CD4-positive, alpha-beta memory T cell (primary cell): ENCODE measurements at places on chromosomes 11 and 22. TPM values are rescaled to one million over a fixed set of nuclear protein-coding genes. Genes with fewer than 3 reads are reported as not detected.
A peak's percentile ranks its signal among the peaks of the same experiment; 100 is the strongest.

Gene NFRKB
- 91.9 TPM for total RNA-seq

Gene CCDC15
- total RNA-seq, result 2.6 TPM

Gene SLC25A18
- not detected for total RNA-seq

Gene OR2D2
- total RNA-seq, result not detected

Gene NCF4
- total RNA-seq, result 17.5 TPM

Gene FUT4
- 7.4 TPM for total RNA-seq

Gene DTX4
- total RNA-seq, result 2.9 TPM

Gene XKR3
- not detected for total RNA-seq

Gene TMEM41B
- total RNA-seq, result 53.3 TPM

Gene KDM4E
- not detected for total RNA-seq

Gene ESAM
- 1.5 TPM for total RNA-seq

Gene RFPL2
- 0.81 TPM for total RNA-seq

Gene DAGLA
- 0.44 TPM for total RNA-seq

Gene PLAAT2
- total RNA-seq, result not detected

- DNase-seq, result no peak
- H3K4me1 ChIP-seq, result no peaks in the 10 kb centered on the region
- H3K36me3 ChIP-seq, result no peaks in the 10 kb centered on the region
- H3K4me3 ChIP-seq, result no peak overlapping the region
Observed at GRCh38 chr11:107998761-107999160, 9.9 kb upstream of the CUL5 start.

DNA sequence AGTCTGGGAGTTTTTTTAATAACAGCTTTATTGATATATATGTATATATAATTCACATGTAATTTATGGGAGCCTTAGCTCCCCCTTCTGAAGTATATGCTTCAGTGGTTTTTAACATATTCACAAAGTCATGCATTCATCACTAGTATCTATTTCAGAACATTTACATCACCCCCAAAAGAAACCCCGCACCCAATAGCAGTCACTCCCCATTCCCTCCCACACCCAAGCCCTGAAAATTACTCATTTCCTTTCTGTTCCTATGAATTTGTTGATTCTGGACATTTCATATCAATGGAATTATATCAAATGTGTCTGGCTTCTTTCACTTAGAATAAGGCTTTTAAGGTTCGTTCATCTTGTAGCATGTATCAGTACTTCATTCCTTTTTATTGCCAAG, 35.6 kb upstream of the SYT7 start:
- no peaks in the 10 kb centered on the region for H3K4me1 ChIP-seq
- H3K27me3 ChIP-seq, result no peaks in the 10 kb centered on the region
- H3K4me3 ChIP-seq, result no peak overlapping the region
- DNase-seq, result no peak

GRCh38 chr11:103453126-103453525, 343.9 kb downstream of the DYNC2H1 start:
- H3K27me3 ChIP-seq, result no peaks in the 10 kb centered on the region
- no peaks in the 10 kb centered on the region for H3K36me3 ChIP-seq
- no peak for DNase-seq
- H3K27ac ChIP-seq, result no peak overlapping the region
- no peak overlapping the region for H3K4me3 ChIP-seq

DNA sequence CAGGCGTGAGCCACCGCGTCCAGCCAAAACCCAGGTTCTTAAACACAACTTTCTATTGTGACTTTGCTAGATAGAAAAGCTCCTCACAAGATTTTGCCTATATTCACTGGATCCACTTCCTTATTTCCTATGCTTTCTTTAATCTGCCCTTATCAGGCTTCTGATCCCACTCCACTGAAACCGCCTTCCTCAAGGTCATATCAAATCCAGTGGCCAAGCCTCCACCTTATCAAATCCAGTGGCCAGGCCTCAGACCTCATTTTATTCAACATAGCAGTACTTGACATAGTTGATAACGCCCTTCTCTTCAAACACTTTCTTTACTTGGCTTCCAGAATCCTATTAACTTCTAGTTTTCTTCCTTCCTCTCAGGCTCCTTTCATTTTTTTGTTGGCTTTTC, 29.5 kb downstream of the DIXDC1 start:
- no peaks in the 10 kb centered on the region for H3K4me1 ChIP-seq
- no peak for DNase-seq
- H3K36me3 ChIP-seq, result no peaks in the 10 kb centered on the region
- no peak overlapping the region for H3K4me3 ChIP-seq
- no peaks in the 10 kb centered on the region for H3K27me3 ChIP-seq
- no peak overlapping the region for H3K27ac ChIP-seq

GRCh38 chr11:77705876-77706579, 68.4 kb upstream of the CLNS1A start:
- no peak overlapping the region for H3K4me3 ChIP-seq
- no peak for DNase-seq
- no peaks in the 10 kb centered on the region for H3K36me3 ChIP-seq

DNA sequence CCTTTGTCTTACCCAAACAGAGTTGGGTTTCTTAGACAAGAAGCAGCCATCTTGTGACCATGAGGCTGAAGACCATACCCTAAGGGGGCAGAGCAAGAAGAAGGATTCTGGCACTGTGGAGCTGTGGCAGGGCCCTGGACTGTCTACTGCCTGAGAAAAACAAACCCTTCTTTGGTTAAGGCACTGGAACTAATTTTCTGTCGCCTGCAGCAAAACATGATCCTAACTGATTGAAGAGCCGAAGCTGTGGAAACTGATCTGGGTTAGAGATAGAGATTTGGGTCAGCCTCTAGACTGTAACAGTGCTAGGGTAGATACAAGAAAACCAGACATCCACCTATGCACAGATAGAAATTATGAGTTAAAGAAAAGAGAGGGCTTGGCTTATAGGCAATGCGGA, 11.3 kb upstream of the ACER3 start:
- H3K36me3 ChIP-seq, result no peaks in the 10 kb centered on the region
- H3K27ac ChIP-seq, result no peak overlapping the region

DNA sequence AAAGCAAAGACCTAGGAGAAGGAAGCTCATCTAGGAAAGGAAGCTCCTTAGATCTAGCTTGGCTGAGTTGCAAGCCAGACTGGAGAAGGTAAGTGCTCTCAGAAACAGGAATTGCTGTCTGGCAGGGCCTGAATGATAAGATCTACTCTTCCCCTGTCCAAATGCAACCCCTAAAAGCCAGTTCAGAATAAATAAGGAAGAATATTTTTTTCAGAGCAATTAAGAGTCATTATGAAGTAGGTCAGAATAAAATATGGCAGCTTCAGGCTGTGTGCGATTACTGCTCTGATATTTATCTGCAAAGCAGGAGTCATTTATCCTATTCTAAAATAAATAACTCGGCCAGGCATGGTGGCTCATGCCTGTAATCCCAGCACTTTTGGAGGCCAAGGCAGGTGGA, 82.1 kb downstream of the PIWIL4 start:
- DNase-seq, result no peak
- no peak overlapping the region for H3K4me3 ChIP-seq
- H3K36me3 ChIP-seq, result no peaks in the 10 kb centered on the region
- H3K27ac ChIP-seq, result no peak overlapping the region

DNA sequence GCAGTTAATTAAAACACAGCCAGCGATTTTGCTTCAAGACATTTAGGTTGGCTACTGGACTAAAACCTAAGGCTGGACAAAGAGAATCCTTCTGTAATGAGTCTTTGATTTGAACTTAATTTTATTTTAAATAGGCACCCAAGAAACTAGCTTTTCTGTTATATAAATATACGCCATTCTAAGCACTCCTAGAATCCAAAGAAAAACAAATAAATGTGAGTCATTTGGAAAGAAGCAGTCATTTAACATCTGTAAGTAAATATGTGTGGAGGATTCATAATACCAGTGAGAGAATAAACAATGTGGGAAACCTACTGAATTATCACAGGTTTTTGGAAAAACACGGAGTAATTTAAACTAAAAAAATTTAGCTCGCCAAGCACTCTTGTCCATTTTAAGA, 1.2 kb upstream of the TECTA start:
- no peaks in the 10 kb centered on the region for H3K36me3 ChIP-seq
- DNase-seq, result no peak
- no peak overlapping the region for H3K4me3 ChIP-seq
- no peak overlapping the region for H3K27ac ChIP-seq

DNA sequence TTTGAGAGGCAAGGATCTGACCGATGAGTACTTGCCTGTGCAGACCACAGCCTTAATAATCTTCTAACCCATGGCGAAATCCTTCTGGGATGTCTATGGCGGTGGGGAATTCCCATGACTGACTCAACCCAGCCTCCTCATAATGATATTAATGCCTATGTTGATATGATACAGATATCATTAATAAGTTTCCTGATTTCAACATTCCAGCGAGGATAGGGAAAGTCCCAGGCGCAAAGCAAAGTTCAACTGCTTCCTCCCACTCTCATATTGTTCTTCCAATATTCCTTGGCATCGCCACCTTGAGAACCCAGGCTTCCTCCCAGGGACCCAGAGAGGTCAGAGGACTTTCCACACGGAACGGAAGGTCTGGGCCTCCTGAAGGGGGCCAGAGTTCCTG, 110.3 kb upstream of the TMEM45B start:
- no peak overlapping the region for H3K27ac ChIP-seq
- no peak for DNase-seq
- H3K4me1 ChIP-seq, result no peaks in the 10 kb centered on the region
- H3K36me3 ChIP-seq, result no peaks in the 10 kb centered on the region

GRCh38 chr22:21624880-21625791, 4.7 kb downstream of the YDJC start:
- H3K27ac ChIP-seq, result no peak overlapping the region
- peaks cover 52% of the 10 kb centered on the region for H3K4me1 ChIP-seq
- H3K36me3 ChIP-seq, result peaks cover 46% of the 10 kb centered on the region
- no peaks in the 10 kb centered on the region for H3K27me3 ChIP-seq

GRCh38 chr11:1628506-1629325, 859 bp upstream of the KRTAP5-5 start:
- no peak overlapping the region for H3K27ac ChIP-seq
- peak; percentile 50 for DNase-seq
- H3K4me3 ChIP-seq, result no peak overlapping the region
- no peaks in the 10 kb centered on the region for H3K36me3 ChIP-seq

DNA sequence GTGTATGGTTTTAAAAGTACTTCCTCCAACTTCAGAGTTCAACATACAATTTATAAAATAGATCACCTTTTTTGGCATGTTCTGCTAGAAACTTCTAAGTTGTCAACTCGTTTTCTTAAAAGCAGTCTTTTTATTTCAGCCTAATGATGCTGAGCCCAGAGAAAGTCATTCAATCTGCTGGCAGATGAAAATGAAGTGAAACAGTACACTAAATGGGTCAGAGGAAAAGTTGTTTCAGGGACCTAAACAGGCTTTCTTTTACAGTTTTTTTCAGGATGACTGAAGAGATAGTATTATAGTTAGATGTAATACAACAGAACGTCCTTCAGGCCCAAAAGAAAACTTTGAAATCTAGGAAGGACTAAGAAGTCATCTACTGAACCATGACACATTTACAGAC, 842.7 kb upstream of the CCDC90B start:
- no peak overlapping the region for H3K4me3 ChIP-seq
- no peaks in the 10 kb centered on the region for H3K36me3 ChIP-seq
- H3K27me3 ChIP-seq, result no peaks in the 10 kb centered on the region
- H3K4me1 ChIP-seq, result no peaks in the 10 kb centered on the region
- no peak for DNase-seq

- no peak for DNase-seq
- H3K4me1 ChIP-seq, result no peaks in the 10 kb centered on the region
- no peak overlapping the region for H3K4me3 ChIP-seq
- H3K27ac ChIP-seq, result no peak overlapping the region
- no peaks in the 10 kb centered on the region for H3K36me3 ChIP-seq
- H3K27me3 ChIP-seq, result no peaks in the 10 kb centered on the region
Observed at GRCh38 chr22:29004647-29005371, 56.8 kb downstream of the C22orf31 start.

- H3K27me3 ChIP-seq, result no peaks in the 10 kb centered on the region
- H3K36me3 ChIP-seq, result no peaks in the 10 kb centered on the region
- H3K27ac ChIP-seq, result no peak overlapping the region
- DNase-seq, result no peak
Observed at GRCh38 chr11:23021287-23021863, 161.1 kb upstream of the CCDC179 start.

- H3K4me1 ChIP-seq, result no peaks in the 10 kb centered on the region
- no peaks in the 10 kb centered on the region for H3K27me3 ChIP-seq
- no peak overlapping the region for H3K4me3 ChIP-seq
- no peaks in the 10 kb centered on the region for H3K36me3 ChIP-seq
- no peak for DNase-seq
- no peak overlapping the region for H3K27ac ChIP-seq
Observed at GRCh38 chr22:47163856-47164513, 401.5 kb downstream of the TBC1D22A start.

DNA sequence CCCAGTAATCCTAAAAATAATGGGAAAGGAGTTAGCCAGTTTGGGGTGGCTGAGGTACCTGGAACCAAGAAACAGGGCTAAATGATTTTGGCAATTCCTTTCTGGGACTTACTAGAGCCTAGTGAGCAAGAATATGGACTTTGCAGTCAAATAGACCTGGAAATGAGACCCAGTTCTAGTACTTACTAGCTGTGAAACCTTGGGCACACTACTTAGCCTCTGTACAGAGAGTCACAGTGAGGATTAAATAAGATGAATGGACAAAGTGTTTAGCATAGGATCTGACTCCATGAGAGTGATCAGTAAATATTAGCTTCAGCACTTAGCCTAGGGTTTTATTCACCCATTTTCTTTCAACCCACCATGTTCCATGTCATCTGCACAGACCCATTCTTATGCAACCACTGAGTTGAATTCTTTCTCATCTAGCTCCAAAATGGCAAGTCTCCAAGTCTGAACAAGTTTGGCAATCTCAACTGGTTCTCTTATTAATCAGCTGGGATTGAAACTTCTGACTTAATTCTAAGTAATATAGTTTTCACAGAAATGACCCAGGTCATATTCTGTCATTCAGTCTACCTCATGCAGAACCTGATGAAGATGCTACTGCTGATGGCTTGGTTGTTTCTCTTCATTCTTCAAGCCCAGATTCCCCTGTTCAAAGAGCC, 15.0 kb upstream of the SORL1 start:
- H3K27ac ChIP-seq, result no peak overlapping the region
- peaks cover 21% of the 10 kb centered on the region for H3K4me1 ChIP-seq

- no peak overlapping the region for H3K27ac ChIP-seq
- no peak overlapping the region for H3K4me3 ChIP-seq
- peaks cover under 1% of the 10 kb centered on the region for H3K4me1 ChIP-seq
- no peak for DNase-seq
Observed at GRCh38 chr22:46273432-46274148, 5.8 kb downstream of the TTC38 start.

- H3K36me3 ChIP-seq, result no peaks in the 10 kb centered on the region
- no peaks in the 10 kb centered on the region for H3K4me1 ChIP-seq
- H3K4me3 ChIP-seq, result no peak overlapping the region
- H3K27me3 ChIP-seq, result no peaks in the 10 kb centered on the region
Observed at GRCh38 chr11:68878022-68878421, 25.6 kb downstream of the MRPL21 start.

DNA sequence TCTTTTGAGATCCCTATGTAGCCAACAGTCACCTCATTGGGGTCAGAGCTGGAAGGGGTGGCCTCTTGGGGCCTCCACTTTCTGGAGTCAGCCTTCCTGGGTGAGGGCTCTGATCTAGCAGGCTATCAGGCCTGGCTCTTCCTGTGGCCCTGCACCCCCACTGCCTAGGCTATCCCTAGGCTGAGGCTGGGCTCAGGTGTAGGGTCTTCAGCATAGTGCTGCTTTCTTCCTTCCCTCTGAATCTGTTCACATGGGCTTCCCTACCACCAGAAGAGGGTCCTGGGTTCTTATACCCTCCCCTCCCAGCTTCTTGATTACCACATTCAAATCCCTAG, 456 bp upstream of the SPI1 start:
- no peak overlapping the region for H3K4me3 ChIP-seq
- H3K27ac ChIP-seq, result no peak overlapping the region
- H3K4me1 ChIP-seq, result peaks cover 4% of the 10 kb centered on the region

GRCh38 chr11:76550781-76551180, 106.0 kb downstream of the EMSY start:
- DNase-seq, result no peak
- H3K4me3 ChIP-seq, result no peak overlapping the region
- no peaks in the 10 kb centered on the region for H3K27me3 ChIP-seq
